ENCODE measurements at places on chromosomes 12 and 14.

DNA sequence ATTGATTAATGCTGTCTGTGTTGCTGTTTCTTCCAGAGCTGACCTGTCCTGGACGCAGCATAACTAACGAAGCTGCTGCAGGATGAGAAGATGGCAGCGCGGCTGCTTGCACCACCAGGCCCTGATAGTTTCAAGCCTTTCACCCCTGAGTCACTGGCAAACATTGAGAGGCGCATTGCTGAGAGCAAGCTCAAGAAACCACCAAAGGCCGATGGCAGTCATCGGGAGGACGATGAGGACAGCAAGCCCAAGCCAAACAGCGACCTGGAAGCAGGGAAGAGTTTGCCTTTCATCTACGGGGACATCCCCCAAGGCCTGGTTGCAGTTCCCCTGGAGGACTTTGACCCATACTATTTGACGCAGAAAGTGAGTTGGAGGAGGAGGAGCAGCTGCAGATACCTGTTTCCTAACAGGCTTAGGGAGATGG is 71.7 kb downstream of the SCN8A start:
- ATAC-seq: no peak

DNA sequence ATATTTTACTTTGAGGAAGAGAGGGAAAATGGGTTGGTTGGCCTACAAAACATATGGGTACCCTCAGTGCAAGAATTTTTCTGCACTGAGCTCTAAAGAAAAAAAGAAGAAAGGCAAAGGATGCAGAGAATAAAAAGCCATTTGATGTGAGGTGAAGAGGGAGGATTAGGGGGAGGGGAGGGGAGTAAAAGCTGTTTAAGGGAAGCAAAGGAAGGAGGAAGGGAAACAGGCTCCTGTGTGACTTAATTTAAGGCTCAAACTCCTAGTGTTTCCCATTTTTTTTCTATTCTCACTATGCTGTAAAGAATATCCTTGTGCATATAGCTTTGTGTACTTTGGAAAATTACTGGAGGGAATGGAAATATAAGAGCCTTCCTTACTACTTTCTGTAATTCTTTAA is 78.7 kb downstream of the NKX2-1 start:
- no peak for ATAC-seq

DNA sequence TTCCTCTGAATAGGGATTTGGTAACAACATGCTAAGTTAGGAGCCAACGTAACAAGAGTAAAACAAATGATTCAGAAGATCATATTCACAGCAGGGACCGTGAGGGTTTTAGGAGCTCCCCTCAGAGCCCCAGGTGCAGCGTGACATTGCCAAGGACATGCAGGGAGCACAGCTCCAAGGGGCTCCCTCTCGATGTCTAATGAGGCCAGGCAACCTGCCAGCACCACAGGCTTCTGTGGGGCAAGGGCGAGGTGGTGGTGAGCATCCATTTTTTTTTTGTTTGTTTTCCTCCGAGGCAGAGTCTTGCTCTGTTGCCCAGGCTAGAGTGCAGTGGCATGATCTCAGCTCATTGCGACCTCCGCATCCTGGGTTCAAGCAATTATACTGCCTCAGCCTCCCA is 95.1 kb upstream of the PTPRB start:
- ATAC-seq: no peak

DNA sequence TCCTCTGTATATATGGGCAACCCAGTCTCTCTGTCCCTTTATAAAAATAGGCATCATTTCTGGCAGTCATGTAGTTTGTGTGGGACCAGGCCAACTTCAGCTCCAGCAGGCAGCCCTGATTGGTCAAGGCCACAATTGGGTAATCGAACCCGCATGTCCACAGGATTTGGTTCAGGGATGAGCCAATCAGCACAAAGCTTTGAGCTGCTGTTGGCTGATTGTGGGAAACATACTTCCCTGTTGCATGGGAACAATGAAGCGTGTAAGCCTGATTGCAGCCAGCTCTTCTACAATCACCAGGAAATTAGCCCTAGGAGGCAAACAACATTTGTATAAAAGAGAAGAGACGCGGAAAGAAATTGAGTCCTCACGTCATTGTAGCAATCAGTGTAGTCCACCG is 328.6 kb downstream of the PCNX1 start:
- no peak for ATAC-seq

- no peak for ATAC-seq
Observed at GRCh38 chr12:79082595-79082994, 218.0 kb downstream of the SYT1 start.

DNA sequence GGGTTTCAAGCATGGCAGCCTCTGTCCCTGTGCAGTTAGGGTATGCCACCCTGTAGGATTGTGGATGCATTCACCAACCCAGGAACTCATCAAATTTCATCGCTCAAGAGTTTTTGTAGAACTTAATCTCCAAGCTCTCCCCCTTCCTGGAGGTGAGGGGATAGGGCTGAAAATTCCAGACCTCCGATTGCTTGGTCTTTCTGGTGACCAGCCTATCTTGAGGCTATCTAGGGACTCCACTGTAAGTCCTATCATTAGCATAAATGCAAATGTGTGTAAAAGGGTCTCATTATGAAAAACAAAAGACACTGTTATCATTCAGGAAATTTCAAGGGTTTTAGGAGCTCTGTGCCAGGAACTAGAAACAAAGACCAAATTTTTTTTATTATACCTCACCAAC is 244.0 kb downstream of the DUSP6 start:
- no peak for ATAC-seq

DNA sequence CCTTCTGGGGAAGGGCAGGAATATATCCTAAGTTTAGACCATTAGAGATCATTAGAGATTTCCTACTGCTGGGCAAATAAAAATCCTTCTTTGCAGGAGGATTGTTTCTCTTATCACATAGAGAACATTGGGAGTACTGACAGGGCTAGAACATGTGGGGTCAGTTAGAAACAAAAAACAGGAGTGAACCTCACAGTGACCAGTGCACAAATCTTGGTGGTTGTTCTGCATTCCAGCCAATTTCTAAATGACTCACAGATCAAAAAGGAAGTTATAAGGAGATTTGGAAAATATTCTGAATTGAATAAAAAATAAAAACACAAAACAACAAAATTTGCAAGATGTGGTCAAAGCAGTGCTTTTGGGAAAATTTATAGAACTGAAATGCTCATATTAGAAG is 118.8 kb downstream of the LLPH start:
- no peak for ATAC-seq

DNA sequence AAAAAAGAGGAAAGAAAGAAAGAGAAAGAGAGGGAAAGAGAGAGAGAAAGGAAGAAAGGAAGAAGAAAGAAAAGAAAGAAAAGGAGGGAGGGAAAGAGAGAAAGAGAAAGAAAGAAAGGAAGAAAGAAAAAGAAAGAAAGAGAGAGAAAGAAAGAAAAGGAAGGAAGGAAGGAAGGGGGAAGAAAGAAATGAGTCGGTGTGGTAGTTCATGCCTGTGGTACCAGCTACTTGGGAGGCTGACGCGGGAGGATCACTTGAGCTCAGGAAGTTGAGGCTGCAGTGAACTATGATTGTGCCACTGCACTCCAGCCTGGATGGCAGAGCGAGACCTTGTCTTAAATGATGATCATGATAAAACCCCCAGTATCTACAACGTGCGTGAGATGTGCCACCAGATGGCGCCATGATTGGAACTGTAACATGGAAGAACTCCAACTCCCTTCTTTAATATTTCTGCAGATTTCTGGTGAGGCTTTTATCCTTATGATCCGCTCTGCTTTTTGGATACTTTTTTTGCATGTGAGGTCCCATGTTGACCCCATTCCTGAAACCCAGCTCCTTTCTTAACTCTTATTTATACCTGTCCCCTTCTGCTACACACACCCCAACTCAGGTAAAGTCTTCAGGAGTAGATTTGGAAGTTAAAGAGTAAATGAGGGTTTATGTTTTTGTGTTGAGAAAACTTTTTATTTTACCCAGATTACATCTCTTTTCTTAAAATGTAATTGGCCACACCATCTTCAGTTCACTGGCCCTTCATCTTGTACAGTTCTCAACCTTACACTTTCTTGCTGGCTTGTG is 25.6 kb downstream of the RNASE10 start:
- peak; percentile 53 for ATAC-seq

DNA sequence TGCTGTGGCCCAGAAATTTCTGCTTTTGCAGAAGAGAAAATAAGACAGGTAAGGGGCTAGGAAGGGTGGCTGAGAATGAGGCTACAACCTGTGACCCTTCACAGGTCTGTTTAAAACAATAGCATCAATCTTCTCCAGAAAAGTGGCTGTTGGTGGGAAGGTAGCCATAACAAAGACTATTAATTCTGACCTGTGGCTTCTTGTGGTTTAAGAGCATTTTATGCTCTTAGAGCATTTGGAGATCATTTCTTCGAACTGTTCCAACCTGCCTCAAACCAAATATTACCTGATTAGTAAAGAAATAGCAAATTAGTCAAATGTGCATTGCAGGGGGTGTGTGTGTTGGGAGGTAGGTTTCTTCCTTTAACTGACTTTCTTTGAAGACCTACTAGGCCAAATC is 15.2 kb upstream of the TCP11L2 start:
- no peak for ATAC-seq

GRCh38 chr12:104890476-104891096 is 67.5 kb downstream of the SLC41A2 start:
- peak; percentile 81 for ATAC-seq

DNA sequence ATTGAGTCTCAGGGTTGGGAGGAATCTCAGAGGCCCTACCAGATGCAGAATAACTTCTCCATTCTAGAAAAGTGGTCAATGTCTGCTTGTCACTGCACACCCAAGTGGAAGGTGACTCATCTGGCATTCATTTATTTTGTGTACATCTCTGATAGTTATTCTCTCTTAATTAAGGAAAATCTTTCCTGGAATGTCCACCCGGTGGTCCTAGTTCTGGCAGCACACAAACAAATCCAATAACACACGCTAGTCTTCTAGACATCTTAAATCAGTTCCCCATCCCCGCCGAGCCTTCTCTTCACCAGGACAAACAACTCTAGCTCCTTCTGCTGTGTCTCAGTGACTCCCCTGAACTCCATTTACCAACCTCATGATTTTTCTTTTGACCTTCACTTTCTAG is 50.0 kb upstream of the SCN8A start:
- no peak for ATAC-seq

GRCh38 chr12:27064397-27065342 is 17.7 kb downstream of the C12orf71 start:
- ATAC-seq: peak; percentile 55

DNA sequence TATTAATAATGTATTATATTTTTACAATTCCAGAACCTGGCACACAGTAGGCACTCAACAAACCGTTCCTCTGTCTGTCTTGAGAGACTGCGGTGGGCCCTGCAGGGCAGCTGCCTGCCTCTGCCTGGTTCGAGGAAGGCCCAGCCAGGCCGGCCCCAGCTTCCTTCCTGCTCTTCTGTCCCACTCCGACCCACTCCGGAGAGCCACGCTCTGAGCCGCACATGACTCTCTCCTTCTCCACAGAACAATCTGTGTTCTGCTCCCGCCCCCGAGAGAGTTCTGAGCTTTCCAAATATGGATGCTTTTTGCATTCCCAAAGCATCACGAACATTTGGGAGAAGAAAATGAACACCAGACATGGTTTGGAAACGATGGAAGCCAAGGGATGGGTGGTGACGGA is 57.3 kb downstream of the TTC7B start:
- no peak for ATAC-seq

GRCh38 chr12:52537101-52537500 is 15.8 kb downstream of the KRT71 start:
- ATAC-seq: no peak

GRCh38 chr12:130137040-130138018 is 24.9 kb upstream of the FZD10 start:
- ATAC-seq: no peak

- ATAC-seq: peak; percentile 91
Observed at GRCh38 chr14:70962935-70963334, 55.7 kb downstream of the PCNX1 start.

- ATAC-seq: no peak
Observed at GRCh38 chr12:100699209-100699608, 95.4 kb upstream of the ANO4 start.

GRCh38 chr12:8996682-8997405 is 7.5 kb downstream of the KLRG1 start:
- ATAC-seq: peak; percentile 94

DNA sequence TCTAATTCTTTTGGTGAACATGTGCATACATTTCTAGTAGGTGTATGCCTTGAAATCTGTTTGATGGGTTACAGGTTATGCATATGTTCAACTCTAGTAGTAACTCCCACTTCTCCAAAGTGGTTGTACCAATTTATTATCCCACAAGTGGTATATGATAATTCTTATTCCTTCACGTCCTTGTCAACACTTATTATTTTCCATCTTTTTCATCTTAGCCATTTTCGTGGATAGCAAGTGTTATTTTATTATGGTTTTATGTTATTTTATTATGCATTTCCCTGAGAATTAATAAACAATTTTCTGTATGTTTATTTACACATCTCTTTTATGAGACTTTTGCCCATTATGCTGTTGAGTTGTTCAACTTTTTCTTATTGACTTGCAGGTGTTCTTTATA is 11.2 kb upstream of the AMIGO2 start:
- ATAC-seq: no peak

DNA sequence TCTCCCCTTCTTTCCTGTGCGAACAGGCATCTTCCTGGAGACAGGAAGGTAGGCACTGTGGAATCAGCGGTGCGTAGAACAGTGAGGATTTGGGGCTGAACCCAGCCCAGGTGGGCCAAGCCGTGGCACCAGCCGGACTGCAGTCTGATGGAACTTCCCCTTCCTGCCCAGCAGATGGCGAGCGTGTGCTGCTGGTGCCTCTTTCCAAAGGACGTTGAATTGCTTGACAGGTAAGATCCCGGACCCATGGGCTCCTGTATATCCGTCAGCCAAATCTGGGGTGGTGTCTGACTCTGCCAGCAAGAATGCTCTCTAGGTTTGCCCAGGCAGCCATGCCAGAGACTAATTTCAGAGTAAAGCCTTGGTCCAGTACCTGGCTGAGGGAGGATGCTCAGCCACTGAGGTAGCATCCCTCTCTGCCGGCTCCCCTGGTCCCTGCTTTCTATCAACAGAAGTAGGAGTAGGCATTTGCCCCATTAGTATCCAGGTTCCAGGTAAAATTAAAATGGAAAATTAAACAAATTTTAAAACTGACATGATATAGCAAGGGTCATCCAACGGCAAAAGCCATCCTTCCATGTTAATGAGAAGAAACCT is 21.1 kb upstream of the KCNA5 start:
- no peak for ATAC-seq

DNA sequence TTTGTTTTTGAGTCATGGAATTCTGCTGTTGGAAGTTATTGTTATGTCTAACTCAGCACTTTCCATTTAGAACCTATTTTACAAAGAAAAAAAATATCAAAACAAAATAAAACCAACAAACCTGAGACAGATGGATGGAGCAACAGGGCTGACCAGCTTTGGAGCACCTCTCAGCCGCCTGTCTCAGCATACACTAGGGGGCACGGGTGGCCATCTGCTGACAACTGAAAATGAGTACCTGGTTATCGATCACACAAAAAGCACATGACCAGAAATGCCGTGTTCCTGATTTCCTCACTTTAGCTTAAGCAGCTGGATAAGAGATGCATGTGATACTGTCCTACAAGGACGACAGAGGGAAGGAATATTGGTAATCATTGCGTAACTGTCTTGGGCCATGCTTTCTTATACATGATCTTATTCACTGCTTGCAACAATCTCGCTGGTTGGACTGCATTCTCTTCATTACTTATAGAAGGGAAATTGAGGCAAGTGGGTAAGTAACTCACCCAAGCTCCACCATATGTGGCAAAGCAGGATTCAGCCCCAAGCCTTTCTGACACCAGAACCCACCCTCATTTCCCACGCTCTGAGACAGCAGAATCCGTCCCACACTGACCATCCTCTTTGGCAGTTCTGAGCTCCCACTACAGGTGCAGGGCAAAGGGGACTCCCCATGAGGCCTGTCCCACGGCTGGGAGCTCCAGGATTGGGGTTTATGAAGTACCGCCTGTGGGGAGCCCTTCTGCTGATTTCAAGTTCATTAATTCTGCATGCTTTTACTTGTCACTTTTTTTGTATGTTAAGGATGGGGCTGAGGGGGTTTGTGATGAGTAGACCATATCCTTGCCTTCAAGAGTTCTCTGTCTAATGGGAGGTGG is 43.5 kb downstream of the C14orf132 start:
- no peak for ATAC-seq

Measured in activated CD4-positive, CD25-positive, alpha-beta regulatory T cell treated with anti-CD3 and anti-CD28 coated beads, Interleukin-2, amount 50 U/mL, for 24 hours (primary cell).